ENCODE measurements at places on chromosomes 16 and 17.

- DNase-seq = no peak
- no peaks in the 10 kb centered on the region for H3K4me1 ChIP-seq
- H3K27me3 ChIP-seq = no peaks in the 10 kb centered on the region
- peaks cover 2% of the 10 kb centered on the region for H3K36me3 ChIP-seq
Observed at GRCh38 chr17:18004345-18004744, 31.7 kb downstream of the DRC3 start.

DNA sequence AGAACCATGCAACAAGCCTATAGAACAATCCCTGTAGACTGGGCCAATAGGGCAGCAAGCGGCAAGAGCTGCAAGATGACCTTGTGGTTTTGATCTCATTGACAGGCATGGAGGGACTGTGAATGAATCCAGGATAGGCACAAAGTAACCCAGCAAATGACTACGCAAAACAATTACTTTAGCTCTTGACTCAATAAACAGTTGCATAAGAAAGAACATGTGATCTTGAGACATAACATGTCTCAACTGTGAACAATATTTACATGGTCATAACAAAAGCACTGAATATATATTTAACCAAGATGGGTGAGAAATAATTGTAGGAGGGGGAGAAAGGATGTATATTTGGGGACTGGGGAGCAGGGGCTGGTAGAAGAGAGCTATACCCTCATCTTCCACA is 313.7 kb upstream of the CDH5 start:
- H3K4me1 ChIP-seq = no peaks in the 10 kb centered on the region
- no peaks in the 10 kb centered on the region for H3K27me3 ChIP-seq
- H3K36me3 ChIP-seq = peaks cover 5% of the 10 kb centered on the region
- H3K27ac ChIP-seq = no peak overlapping the region

- H3K27me3 ChIP-seq = no peaks in the 10 kb centered on the region
- H3K36me3 ChIP-seq = no peaks in the 10 kb centered on the region
- no peak overlapping the region for H3K27ac ChIP-seq
Observed at GRCh38 chr17:53942898-53943297, 120.2 kb downstream of the KIF2B start.

GRCh38 chr16:825341-826061 is 25.0 kb upstream of the GNG13 start:
- no peaks in the 10 kb centered on the region for H3K4me1 ChIP-seq
- no peak overlapping the region for H3K27ac ChIP-seq
- H3K4me3 ChIP-seq = no peak overlapping the region
- peaks cover 3% of the 10 kb centered on the region for H3K27me3 ChIP-seq
